ENCODE measurements at places on chromosomes 13 and 19.
A peak's percentile ranks its signal among the peaks of the same experiment; 100 is the strongest.

GRCh38 chr13:52837850-52838249 is 10.6 kb downstream of the PCDH8 start:
- no peak for DNase-seq

- no peak for DNase-seq
Measured at GRCh38 chr13:24076109-24076508, 84.4 kb upstream of the SPATA13 start.

DNA sequence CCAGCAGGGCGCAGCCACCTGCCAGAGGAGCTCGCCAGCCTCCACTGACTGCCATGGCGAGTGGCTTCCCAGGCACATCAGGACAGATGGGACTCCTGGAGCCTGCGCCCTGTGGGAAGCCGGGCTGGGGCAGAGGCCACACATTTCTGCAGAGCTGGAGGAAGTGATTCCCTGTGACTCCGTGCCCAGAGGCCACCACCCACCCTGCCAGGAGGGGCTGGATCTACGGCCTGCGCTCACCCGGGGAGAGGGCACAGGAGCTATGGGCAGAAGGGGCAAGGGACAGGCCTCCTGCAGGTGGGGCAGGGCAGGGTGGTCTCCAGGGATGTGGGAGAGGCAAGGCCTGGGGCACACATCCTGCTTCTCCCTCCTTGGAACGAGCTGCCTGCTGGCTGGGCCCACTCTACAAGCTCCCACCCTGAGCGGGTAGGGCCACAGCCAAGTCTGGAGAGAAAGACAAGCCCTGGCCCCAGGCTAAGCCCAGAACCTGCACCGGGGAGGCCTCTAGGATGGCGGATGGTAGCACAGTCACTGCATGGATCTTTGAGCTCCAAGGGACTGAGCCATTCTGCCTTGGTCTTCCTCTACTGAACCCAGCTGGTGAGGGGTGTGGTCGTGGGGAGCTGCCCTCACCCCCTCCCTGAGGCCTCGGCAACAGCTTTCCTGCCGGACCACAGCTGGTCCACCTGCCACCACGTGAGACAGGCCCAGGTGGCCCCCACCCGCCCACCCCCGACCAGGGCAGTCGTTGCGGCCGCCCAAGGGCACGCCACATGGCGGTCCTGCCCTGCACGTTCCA is 40.6 kb downstream of the CEBPG start:
- no peak for DNase-seq

GRCh38 chr19:13220847-13221246 is 70.6 kb downstream of the IER2 start:
- DNase-seq, result no peak

DNA sequence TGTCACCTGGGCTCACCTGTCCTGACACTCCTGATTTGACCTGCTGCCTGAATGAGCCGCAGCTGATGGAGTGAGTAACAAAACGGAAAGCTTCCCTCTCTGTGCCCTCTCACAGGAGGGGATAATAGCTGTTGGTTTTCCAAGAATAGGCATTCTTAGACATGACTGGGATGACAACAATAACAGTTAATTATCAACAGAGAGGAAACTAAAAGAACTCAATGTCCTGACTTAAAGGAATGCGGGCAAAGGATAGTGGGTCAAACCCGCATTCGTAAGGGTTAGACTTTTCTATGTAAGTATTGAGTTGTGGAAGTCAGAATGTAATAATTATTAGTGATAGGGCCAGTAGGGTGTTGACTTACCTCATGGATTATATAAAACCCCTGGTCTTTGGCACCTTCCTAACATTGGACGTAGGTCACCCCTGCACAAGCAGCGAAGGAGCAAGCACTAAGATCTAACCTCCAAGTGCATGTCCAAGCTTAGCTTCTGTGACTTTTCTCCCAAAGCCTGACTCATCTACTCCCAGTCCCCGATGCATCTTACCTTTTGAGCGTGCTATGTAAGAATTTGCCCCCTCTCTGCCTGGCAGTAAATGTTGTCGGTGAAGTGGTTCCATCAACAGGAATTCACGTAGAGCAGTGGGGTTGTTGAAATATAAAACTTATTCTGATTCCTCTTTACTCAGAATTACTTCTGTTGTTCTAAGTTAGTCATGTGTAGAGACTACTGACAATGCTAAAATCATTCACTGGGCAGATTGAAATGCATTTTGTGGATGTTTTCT is 442.3 kb downstream of the FGF9 start:
- DNase-seq, result no peak

- no peak for DNase-seq
Measured at GRCh38 chr13:112734696-112735547, 45.1 kb downstream of the ATP11A start.

DNA sequence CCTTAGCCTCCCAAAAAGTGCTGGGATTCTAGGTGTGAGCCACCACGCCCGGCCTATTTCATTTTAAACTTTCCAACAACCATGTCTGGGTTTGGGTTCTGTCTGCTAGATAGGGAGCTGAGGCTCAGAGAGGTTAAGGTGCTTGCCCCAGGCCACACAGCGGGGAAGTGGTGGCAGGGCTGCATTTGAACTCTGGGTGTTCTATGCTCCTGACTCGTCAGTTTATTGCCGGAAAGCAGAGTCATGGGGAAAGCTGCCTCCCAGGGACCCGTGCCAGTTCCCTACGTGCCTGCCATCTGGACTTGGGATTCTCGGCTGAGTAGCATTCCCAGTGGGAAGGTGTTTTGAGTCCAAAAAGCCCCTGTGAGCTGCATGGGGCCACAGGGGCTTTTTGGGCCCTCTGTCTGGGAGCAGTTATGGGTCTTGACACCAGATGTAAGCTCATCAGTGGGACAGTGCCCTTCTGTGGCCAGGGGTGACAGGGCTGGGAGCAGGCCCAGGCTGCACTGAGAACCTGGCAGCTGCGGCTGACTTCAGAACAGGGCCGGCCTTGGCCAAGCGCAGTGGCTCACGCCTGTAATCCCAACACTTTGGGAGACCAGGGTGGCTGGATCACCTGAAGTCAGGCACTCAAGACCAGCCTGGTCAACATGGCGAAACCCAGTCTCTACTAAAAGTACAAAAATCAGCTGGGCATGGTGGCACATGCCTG is 10.9 kb downstream of the RFX1 start:
- DNase-seq, result no peak

DNA sequence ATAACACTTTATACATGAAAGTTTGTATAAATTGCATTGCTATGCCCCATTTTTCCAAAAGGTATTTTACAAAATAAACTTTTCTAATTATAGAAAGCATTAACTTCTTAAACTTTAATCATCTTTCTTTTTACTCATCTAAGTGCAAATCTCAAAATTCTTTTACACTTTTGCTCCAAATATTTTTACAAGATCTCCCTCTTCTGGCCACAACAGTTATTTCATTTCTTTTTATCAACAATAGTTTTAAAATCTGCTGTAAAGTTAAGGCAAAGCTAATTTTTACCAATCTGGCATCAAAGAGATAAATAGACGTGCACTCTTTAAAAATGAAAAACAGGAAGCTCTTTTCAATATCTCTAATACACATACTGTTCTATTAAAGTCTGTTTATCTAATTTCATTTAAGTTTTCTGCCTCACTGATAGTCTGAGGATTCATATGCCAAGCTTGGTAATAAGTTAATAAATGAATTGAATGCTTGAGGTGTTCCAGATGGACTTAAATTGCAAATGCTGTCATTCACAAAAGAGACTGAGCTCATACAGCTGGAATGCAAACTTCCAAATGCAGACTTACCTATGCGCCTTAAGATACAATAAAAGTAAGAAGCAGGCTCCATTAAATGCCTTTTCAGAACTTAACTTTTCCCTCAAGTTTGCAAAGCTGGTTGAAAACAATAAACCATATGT is 583.0 kb upstream of the ATXN8OS start:
- no peak for DNase-seq

GRCh38 chr13:80235166-80235966 is 105.6 kb downstream of the SPRY2 start:
- DNase-seq, result peak; percentile 43

All from HEK293T (cell line).